ENCODE measurements at places on chromosomes 4 and X. TPM values are rescaled to one million over a fixed set of nuclear protein-coding genes. Genes with fewer than 3 reads are reported as not detected.

The JCHAIN gene
- total RNA-seq = not detected

The UGT2B15 gene
- total RNA-seq = not detected

The DRP2 gene
- 0.80 TPM for total RNA-seq

- no peaks in the 10 kb centered on the region for H3K36me3 ChIP-seq
- no peak for DNase-seq
- peak overlapping the region; percentile 87 for H3K4me3 ChIP-seq
- H3K27me3 ChIP-seq = no peaks in the 10 kb centered on the region
These were observed 1.5 kb downstream of the LAP3 start for GRCh38 chr4:17578482-17578891.

GRCh38 chrX:7190157-7190556 is 42.2 kb upstream of the PUDP start:
- no peak for DNase-seq
- no peak overlapping the region for H3K4me3 ChIP-seq
- H3K36me3 ChIP-seq = no peaks in the 10 kb centered on the region
- no peaks in the 10 kb centered on the region for H3K27me3 ChIP-seq

DNA sequence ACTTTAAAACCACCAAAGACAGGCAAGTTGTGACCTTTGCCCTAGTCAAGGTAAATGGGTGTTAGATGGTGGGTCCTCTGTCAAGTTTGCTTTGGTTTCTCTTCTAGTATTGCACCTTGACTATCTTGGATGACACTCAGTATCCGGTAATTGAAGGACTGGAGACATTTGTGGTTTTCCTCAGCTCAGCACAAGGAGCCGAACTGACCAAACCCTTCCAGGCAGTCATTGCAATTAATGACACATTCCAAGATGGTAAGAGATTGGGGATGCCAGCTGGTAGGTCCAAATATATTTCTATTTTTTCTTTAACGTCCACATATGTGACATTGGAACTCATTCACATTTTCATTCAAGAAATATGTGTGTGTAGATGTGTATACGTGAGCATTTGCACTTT is 69.3 kb upstream of the ANXA3 start:
- H3K27me3 ChIP-seq = no peaks in the 10 kb centered on the region
- no peak overlapping the region for H3K4me3 ChIP-seq
- no peak overlapping the region for H3K27ac ChIP-seq

- H3K27me3 ChIP-seq = no peaks in the 10 kb centered on the region
- no peak overlapping the region for H3K4me3 ChIP-seq
- H3K36me3 ChIP-seq = no peaks in the 10 kb centered on the region
These were observed 23.8 kb downstream of the CNOT6L start for GRCh38 chr4:77795326-77795725.

- 0 out of 2 replicates have a peak overlapping the region, but pooled peaks have one; percentile 25 for H3K27ac ChIP-seq
- H3K36me3 ChIP-seq = no peaks in the 10 kb centered on the region
- H3K27me3 ChIP-seq = no peaks in the 10 kb centered on the region
- peaks cover 28% of the 10 kb centered on the region for H3K4me1 ChIP-seq
These were observed 172 bp upstream of the HSPA4L start for GRCh38 chr4:127782025-127782274.

- H3K4me1 ChIP-seq = no peaks in the 10 kb centered on the region
- H3K36me3 ChIP-seq = no peaks in the 10 kb centered on the region
- H3K27ac ChIP-seq = no peak overlapping the region
- DNase-seq = no peak
- no peak overlapping the region for H3K4me3 ChIP-seq
These were observed 93.9 kb downstream of the PTPN13 start for GRCh38 chr4:86688026-86688425.

The PLP2 gene
- 90.0 TPM for total RNA-seq

The PFKFB1 gene
- 0.74 TPM for total RNA-seq

The CYTL1 gene
- not detected for total RNA-seq

The CT45A5 gene
- not detected for total RNA-seq

DNA sequence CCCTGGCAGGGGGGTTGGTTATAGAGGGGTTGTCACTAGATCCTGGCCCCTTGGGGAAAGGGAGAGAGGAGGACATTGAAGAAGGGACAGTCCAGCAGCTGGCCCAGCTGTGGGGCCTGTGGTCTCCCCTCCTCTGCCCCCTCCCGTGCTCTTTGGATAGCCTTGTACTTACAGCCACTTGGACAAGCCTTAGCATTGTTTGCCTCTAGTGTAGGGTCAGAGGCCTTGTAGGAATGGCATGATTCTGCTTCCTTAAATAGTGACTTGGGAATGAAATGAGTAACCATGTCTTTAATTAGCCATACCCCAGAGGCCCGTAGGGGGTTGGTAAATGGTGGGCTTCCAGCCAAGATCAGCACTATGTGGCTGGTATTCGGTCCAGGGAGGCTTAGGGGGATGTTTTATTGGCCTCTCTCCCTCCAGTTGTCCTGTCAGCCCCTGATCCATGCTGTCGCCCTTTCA is 230.6 kb downstream of the PTTG2 start:
- H3K4me1 ChIP-seq = peaks cover 37% of the 10 kb centered on the region
- H3K4me3 ChIP-seq = no peak overlapping the region
- H3K36me3 ChIP-seq = no peaks in the 10 kb centered on the region
- H3K27ac ChIP-seq = peak overlapping the region; percentile 99
- DNase-seq = no peak
- no peaks in the 10 kb centered on the region for H3K27me3 ChIP-seq

- H3K27me3 ChIP-seq = no peaks in the 10 kb centered on the region
- DNase-seq = no peak
- H3K27ac ChIP-seq = no peak overlapping the region
These were observed 568.8 kb upstream of the TENM3 start for GRCh38 chr4:181674315-181674875.

The CSN1S1 gene
- total RNA-seq = not detected

GRCh38 chr4:5079581-5079980 is 28.3 kb downstream of the STK32B start:
- DNase-seq = no peak
- no peaks in the 10 kb centered on the region for H3K27me3 ChIP-seq
- H3K27ac ChIP-seq = no peak overlapping the region
- H3K36me3 ChIP-seq = no peaks in the 10 kb centered on the region
- H3K4me3 ChIP-seq = no peak overlapping the region

The RFC1 gene
- 65.7 TPM for total RNA-seq

DNA sequence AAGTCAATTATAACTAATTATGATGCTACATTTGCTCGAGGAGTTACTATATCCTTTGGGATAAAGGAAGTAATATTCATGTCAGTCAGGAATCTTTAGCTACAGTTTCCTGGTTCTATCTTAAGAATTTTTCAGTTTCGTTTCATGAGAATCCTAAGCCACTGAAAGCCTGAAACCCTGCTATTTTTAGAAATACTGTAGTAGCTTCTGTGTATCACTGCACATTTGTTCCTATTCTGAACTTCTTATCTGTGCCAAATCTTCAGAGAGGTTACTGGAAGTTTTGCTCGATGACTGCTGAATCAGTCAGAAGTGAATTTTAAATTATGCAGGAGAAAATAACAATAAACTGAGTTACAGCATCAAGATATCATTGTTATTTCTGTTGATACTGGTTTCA is 249.2 kb downstream of the TENM3 start:
- H3K36me3 ChIP-seq = no peaks in the 10 kb centered on the region
- H3K27me3 ChIP-seq = no peaks in the 10 kb centered on the region
- no peaks in the 10 kb centered on the region for H3K4me1 ChIP-seq
- H3K27ac ChIP-seq = no peak overlapping the region

DNA sequence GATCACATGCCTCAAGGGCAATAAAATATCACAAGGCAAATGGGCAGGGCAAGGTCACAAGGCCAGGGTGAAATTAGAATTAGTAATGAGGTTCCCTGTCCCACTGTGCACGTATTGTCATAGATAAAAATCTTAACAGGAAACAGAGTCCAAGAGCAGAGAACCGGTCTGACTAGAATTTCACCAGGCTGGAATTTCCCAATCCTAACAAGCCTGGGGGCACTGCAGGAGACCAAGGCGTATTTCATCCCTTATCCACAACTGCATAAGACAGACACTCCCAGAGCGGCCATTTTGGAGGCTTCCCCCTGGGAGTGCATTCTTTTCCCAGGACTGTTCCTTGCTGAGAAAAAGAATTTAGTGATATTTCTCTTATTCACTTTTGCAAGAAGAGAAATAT is 25.9 kb upstream of the PRDM5 start:
- no peaks in the 10 kb centered on the region for H3K27me3 ChIP-seq
- no peaks in the 10 kb centered on the region for H3K36me3 ChIP-seq
- H3K4me1 ChIP-seq = no peaks in the 10 kb centered on the region
- H3K4me3 ChIP-seq = no peak overlapping the region

The NSG1 gene
- total RNA-seq = not detected

- H3K4me1 ChIP-seq = peaks cover 8% of the 10 kb centered on the region
- no peak overlapping the region for H3K4me3 ChIP-seq
- H3K27ac ChIP-seq = no peak overlapping the region
- no peaks in the 10 kb centered on the region for H3K27me3 ChIP-seq
- H3K36me3 ChIP-seq = no peaks in the 10 kb centered on the region
- DNase-seq = no peak
These were observed 27.7 kb upstream of the METAP1 start for GRCh38 chr4:98967786-98968329.

- no peak overlapping the region for H3K4me3 ChIP-seq
- no peaks in the 10 kb centered on the region for H3K27me3 ChIP-seq
- no peaks in the 10 kb centered on the region for H3K4me1 ChIP-seq
- no peaks in the 10 kb centered on the region for H3K36me3 ChIP-seq
These were observed 708.5 kb upstream of the INTU start for GRCh38 chr4:126924237-126924636.

The IL1RAPL1 gene
- 0.26 TPM for total RNA-seq

GRCh38 chr4:184231573-184231972 is 13.9 kb upstream of the ENPP6 start:
- no peaks in the 10 kb centered on the region for H3K4me1 ChIP-seq
- no peak for DNase-seq
- no peak overlapping the region for H3K4me3 ChIP-seq

- peaks cover 22% of the 10 kb centered on the region for H3K27me3 ChIP-seq
- no peak overlapping the region for H3K27ac ChIP-seq
- H3K36me3 ChIP-seq = no peaks in the 10 kb centered on the region
- H3K4me1 ChIP-seq = no peaks in the 10 kb centered on the region
These were observed 88.3 kb downstream of the NHSL2 start for GRCh38 chrX:71998836-71999509.

DNA sequence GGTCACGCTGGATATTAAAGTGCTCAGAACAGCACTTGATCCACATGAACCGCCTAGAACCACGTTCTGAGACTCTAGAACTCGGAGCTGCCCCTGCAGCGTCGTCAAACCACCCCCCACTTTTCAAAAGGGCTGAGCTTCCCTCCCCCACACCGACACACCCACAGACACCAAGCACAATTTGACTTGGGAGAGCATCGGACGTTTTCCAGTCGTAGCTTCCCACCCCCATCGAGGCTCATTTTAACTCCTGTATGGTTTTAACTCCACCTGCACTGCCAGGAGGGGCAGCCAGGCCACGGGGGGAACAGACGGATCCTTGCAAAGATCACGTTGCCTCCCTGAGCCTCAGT is 26.3 kb downstream of the PPP2R2C start:
- no peaks in the 10 kb centered on the region for H3K36me3 ChIP-seq
- DNase-seq = no peak
- H3K4me1 ChIP-seq = no peaks in the 10 kb centered on the region
- H3K27me3 ChIP-seq = no peaks in the 10 kb centered on the region

The HGFAC gene
- total RNA-seq = 1.5 TPM

The DCLK2 gene
- total RNA-seq = 0.41 TPM

GRCh38 chrX:48665991-48666390 is 17.6 kb upstream of the WAS start:
- H3K4me1 ChIP-seq = no peaks in the 10 kb centered on the region
- H3K36me3 ChIP-seq = no peaks in the 10 kb centered on the region
- DNase-seq = no peak
- no peaks in the 10 kb centered on the region for H3K27me3 ChIP-seq

The COL4A6 gene
- 15.5 TPM for total RNA-seq

GRCh38 chrX:49644991-49645637 is 46.3 kb downstream of the GAGE1 start:
- H3K4me1 ChIP-seq = no peaks in the 10 kb centered on the region
- H3K4me3 ChIP-seq = no peak overlapping the region
- DNase-seq = no peak
- H3K27ac ChIP-seq = no peak overlapping the region
- no peaks in the 10 kb centered on the region for H3K36me3 ChIP-seq

DNA sequence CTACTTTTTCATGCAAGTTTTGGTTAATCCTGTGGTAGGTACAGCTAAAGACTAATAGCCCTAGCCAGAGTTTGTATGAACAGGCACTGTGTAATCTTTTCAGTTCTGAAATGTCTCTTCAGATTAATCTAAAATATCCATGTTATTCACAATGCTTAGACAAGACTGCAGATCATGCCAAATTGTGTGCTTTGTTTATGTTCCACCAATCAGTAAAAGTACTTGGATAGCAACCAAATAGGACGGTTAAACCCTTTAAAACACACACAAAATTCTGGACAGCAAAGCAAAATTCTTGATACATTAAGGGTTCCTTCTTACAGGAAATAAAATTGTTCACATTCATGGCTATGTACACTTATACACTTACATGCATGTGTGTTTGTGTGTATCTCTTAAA is 139.1 kb downstream of the KLHL13 start:
- H3K27ac ChIP-seq = no peak overlapping the region
- no peak overlapping the region for H3K4me3 ChIP-seq
- DNase-seq = no peak
- H3K27me3 ChIP-seq = no peaks in the 10 kb centered on the region
- H3K36me3 ChIP-seq = no peaks in the 10 kb centered on the region
- H3K4me1 ChIP-seq = no peaks in the 10 kb centered on the region

GRCh38 chr4:114323841-114324240 is 274.8 kb upstream of the UGT8 start:
- no peaks in the 10 kb centered on the region for H3K4me1 ChIP-seq
- no peak for DNase-seq
- H3K36me3 ChIP-seq = no peaks in the 10 kb centered on the region
- no peak overlapping the region for H3K27ac ChIP-seq
- H3K4me3 ChIP-seq = no peak overlapping the region
- H3K27me3 ChIP-seq = no peaks in the 10 kb centered on the region

DNA sequence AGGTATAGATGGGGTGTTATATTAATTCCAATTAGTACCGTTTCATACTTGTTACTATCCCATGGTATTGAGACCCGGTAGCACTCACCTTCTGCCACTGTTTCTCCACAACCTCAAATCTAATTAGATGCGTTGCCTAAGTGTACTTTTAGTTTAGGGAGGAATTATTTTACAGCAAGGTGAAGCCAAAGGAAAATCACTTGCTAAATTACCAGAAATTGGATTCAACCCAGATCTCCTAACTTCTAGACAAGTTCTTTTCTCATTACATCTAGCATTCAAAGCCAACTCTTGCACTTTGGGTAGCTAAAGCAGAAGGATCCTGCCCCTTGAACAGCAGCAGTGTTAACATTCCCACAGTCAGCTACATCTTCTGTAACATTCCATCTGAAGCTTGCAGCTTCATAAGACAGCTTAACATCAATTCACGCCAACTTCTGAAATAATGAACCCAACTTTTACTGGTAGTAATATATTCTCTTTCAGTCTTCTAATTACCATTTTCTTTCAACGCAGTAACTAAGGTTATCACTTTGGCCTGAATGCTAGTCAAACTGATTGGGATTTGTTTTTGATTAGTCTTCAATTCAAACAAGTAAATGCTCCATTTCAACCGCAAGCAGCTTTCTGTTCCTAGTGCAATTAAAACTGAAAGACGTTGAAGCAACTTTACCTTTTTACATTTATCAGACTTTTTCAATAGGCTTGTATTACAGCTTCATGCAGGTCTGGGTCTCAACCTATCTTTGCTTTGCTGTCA is 934 bp upstream of the SEC31A start:
- peak overlapping the region; percentile 93 for H3K27ac ChIP-seq
- H3K36me3 ChIP-seq = peaks cover 23% of the 10 kb centered on the region

- no peaks in the 10 kb centered on the region for H3K36me3 ChIP-seq
- H3K27me3 ChIP-seq = no peaks in the 10 kb centered on the region
- H3K4me1 ChIP-seq = no peaks in the 10 kb centered on the region
- H3K27ac ChIP-seq = no peak overlapping the region
These were observed 449.6 kb downstream of the GLUD2 start for GRCh38 chrX:121496966-121497365.
